Ovary (tissue), 10 donors: ENCODE measurements at places on chromosomes 4 and X. TPM values are rescaled to one million over a fixed set of nuclear protein-coding genes. Genes with fewer than 3 reads are reported as not detected.

DNA sequence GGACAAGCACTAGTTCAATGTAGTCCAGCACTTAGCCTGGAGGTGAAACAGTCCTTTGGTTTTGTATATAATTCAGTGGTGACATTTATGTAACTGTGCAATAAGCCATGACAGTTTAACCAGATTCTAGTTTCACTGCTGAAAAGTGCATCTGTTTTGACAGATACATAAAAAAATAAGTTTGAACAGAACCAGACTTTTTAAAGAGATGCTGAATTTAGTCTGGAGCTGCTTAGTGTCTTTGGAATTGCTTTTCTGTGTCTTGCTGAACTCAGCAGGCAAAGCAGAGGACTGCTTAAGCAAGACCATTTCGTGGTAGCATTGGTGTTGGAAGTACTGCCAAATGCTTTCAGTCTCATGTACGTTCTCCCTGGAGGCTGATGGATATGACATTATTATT, 393.5 kb downstream of the MAPK10 start:
- DNase-seq: no peak

Gene KLHL34
- total RNA-seq: not detected

Gene SYN1
- 0.69 TPM for total RNA-seq

DNA sequence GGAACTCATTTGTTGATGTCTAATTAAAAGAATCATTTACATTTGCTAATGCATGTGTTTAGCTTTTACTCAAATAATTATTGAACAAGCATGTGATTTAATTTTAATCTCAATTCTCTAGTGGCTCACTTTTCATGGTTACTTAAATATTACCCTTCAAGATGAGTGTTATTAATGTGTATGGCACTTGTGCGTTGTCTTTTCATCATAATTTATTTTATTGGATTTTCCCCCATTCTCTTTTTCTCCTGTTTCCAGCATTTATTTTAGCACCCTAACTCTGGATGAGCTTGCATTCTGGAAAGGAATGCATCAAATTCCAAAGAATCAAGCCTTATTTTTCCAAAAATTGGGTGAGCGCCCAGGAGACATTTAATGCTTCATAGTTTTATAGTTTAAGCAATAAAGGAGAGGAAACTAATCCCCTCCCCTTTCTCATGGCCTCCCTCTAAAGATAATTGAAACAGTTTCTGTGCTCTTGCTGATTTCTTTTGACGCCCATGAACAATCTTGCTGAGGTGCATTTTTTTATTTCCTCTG, 191.1 kb upstream of the FAT4 start:
- DNase-seq: no peak

DNA sequence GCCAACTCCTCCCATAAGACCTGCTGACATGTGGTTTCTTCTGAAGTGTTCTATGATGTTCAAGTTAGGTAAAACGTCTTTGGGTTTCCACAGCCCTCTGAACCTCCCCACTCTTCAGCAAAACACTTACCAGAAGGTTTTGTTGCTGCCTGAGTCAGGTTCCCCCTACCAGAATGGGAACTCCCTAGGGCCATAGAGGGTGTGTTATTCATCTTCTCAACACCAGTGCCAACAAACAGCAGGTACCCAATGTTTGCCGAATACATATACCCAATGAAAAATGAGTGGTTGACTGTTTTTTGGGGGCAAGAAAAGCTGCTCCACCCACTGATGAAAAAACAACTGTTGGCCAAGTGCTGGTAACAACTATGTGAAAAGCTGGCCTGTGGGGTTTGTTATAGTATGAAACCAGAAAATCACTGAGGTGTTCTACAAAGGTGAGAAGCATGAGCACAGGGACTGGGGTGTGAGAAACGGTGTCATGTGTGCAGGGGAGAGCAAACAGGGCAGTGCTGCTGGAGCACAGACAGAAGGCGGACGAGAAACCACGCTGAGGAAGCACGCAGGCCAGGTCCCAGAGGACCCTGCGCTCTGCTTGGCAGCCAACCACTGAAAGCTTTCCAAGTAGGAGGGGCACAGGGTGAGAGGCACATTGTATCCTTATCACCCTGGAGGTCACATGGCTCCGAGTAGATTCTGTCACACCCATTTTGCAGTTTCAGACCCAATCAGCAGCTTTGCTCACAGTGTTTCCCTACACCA, 28.8 kb downstream of the ATP8A1 start:
- peak; percentile 77 for DNase-seq

DNA sequence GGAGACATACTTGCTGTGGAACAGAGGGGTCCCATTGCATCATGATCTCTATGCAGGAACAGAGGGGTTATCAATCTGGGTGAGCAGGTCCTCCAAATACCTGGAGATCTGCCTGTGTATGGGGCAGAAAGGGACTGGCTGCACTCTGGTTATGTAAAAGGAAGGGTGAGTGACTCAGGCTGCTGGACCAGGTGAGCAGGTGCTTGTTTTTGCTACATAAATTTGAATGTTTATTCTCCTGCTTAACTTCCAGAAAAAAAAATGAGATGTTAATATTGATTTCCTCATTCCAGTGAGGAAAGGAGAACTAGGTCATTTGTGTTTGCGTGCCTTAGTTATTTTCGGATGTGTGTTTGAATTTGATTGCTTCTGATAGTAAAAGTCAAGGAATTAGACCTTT, 225.8 kb upstream of the TRAM1L1 start:
- no peak for DNase-seq

Gene PCDH18
- total RNA-seq: 15.2 TPM

DNA sequence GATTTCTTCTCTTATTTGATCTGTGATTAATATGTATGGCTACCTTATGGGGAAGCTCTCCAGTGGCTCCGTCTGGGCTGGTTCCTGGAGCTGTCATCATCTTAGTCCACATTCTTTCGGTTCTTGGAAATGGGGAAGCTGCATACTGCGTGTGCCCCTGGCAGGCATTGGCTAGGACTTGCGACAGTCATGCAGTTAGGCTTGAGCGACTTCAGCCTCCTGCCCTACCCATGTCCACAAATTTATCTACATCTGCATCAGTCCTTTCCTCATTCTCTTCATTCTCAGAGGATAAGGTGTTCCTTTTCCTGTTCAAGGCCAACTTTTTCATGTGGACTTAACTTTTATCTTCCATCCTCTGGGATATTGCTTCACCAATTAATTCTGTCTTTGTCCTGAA, 214.2 kb downstream of the RELL1 start:
- DNase-seq: no peak

Gene GIMD1
- not detected for total RNA-seq

GRCh38 chr4:102586002-102586643, 85.0 kb downstream of the NFKB1 start:
- DNase-seq: no peak
